RKO (cell line): ENCODE measurements at places on chromosomes 2 and 18.

DNA sequence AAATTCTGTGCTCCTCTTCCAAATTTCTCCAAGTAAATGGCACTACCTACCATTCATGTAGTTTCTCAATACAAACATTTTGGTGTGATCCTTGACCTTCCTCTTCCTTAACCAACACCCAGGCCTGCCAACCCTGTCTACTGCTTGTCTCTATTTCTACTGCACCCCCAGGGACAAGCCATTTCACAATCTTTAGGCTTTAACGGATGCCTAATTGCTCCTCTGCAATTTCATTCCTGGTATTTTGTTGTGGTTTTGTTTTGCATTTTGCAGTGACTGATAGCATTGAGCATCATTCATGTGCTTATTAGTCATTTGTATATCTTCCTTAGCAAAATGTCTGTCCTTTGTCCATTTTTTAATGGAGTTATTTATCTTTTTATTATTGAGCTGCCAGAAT, 10.0 kb downstream of the FAP start:
- no peak for DNase-seq

GRCh38 chr18:14189858-14190257, 57.6 kb upstream of the ZNF519 start:
- DNase-seq, result peak; percentile 53

GRCh38 chr2:10091182-10091888, 11.1 kb upstream of the CYS1 start:
- no peak for DNase-seq

- DNase-seq, result no peak
These were observed 1593.5 kb upstream of the ACVR2A start for GRCh38 chr2:146251328-146251727.

DNA sequence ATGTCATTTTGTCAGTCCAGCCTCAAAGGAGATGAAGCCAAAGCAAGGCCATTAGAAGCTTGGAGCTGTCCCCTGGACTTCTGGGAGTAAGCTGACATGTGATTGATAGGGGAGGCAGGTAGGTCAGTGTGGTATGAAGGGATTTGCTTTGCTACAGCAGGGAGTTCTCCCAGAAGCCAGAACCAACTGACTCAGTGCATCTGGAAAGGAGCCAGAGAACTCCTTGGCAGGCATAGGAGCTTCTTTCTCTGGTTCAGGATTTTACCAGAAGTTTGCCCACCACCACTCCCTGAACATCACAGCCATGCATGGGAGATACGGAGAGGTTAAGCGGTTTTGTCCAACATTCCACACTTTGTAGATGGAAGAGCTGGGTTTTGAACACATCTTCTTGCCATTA, 24.5 kb upstream of the KCNE4 start:
- no peak for DNase-seq

DNA sequence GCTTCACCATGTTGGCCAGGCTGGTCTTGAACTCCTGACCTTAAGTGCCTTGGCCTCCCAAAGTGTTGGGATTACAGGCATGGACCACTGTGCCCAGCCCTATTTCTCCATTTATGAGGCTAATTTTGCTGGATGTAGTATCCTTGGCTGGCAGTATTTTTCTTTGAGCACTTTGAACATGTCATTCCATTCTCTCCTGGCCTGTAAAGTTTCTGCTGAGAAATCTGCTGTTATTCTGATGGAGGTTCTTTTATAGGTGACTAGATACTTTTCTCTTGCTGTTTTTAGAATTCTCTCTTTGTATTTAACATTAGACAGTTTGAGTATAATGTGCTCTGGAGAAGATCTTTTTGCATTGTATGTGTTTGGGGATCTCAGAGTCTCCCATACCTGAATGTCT, 9.1 kb downstream of the RFTN2 start:
- no peak for DNase-seq

DNA sequence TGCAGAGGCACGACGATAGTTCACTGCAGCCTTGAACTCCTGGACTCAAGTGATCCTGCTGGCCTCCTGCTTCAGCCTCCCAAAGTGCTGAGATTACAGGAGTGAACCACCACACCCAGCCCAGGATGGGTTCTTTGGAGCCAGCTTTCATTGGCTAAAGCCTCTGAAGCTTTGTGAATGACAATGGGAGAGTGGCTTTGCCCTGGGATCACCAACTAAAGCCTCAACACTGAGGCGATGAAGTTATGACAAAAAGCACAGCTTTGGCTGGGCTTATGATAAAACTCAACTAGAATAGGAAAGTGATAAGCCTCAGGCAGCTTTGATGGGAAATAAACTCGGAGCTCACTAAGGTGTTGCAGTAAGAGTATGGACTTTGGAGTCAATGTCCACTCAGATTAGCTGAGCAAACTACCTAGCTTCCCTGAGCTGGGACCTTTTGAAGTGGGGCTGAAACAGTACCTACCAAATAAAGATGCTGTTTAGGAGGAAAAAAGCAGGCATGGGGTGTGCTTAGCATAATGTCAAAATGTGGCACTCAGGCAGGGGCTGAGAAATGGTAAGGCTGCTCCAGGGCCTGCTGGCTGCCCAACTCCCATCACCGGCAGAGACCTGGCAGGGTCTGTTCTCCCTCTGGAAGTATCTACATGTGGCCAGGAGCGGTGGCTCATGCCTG, 4.3 kb downstream of the TMEM127 start:
- no peak for DNase-seq

GRCh38 chr18:55522011-55522410, 66.0 kb downstream of the TCF4 start:
- no peak for DNase-seq

GRCh38 chr18:45116116-45116515, 435.4 kb downstream of the SETBP1 start:
- no peak for DNase-seq

- DNase-seq, result no peak
These were observed 782.8 kb upstream of the ACVR2A start for GRCh38 chr2:147062073-147062472.

DNA sequence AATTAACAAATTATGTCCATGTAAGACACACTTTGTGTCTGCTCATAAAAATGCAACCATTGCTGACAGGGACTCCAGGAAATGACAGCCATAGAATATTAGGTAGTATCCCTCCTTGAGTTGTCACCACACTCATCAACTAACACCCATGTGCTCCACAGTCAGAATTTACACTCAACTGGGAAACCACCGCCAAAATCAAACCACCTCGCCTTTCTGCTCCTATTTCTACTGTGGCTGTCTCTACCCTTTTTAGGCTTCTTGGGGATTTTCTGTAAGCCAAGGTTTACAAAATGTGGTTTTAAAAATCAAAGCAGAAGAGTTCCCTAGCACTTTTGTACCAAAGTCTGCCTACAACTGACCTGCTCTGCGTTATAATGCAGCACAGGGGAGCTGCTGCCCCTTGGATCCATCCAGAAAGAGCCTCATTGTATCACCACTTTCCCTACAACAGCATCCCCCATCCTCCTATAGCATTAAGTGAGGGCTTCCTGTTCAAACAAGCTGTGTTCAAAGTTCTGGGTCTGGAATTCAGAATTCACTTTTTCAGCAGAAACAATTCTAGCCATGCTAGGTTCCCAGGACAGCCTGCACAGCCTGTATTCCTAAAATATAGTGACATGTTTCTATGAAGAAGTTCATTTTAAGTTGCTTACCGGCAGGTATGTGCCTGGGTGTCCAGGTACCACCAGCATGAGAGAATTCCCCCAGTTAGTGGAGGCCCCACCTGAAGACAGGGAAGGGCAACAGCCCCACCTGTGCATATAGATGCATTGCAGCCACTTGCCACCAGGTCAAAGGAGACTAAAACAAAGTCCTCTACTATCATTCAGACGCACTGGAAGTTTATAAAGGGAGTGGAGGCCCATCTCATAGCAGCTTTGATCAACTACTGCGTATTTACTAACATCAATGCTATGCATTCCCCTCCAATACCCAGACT, 104.3 kb downstream of the MYO5B start:
- DNase-seq, result no peak

DNA sequence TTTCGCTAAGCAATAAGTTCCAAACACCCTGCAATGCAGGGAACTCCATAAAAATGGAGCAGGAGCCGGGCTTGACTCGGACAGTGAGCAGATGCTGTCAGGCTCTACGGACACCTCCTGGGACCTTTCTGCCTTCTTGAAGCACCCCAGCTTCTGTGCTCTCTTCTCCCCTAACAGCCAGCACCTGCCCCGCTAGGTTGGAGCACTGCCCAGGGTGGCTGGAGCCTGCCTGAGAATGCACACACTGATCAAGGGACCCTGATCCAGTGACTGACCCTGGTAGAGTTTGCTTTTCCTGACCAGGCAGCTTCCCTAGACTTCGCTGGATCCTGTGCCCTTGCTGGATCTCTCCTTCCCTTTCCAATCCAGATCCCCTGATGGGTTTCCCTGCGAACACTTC, 40.9 kb downstream of the CD226 start:
- DNase-seq, result no peak

- DNase-seq, result peak; percentile 71
These were observed 189.0 kb downstream of the GALNT1 start for GRCh38 chr18:35770376-35771014.

DNA sequence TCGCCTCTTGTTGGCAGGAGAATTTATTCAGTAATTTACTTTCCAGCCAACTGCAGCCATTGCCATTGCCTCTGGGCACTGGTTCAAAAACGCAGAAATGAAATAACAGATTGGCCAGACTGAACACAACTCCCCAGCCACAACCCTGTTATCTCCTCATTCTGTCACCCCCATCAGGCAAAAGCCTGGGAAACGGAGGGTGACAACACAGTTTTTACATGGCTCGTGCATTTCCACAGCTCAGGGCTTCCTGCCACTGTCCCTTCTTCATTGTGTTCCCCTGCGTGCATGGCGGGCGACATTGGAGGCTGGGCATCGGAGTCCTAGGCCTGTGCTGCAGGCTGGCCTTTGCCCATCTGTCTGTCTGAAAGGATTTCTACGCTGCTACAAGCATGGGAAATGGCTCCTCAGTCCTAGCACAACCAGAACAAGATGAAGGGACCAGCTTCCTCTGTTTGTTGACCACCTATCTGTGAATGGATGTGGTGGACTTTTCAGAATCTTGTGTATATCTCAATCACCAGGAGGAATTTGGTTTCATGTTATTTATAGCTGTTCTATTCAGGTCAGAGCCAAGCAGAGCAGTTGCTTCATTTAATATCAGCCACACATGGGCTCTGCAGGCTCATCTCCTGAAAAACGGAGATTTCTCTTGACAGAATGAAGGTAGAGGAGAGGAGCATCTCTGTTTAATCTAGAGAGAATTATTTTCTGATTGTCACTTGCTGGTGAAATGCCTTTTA, 107.0 kb downstream of the MGAT5 start:
- no peak for DNase-seq

- peak; percentile 68 for DNase-seq
These were observed 116.0 kb downstream of the COPS8 start for GRCh38 chr2:237201461-237202287.

DNA sequence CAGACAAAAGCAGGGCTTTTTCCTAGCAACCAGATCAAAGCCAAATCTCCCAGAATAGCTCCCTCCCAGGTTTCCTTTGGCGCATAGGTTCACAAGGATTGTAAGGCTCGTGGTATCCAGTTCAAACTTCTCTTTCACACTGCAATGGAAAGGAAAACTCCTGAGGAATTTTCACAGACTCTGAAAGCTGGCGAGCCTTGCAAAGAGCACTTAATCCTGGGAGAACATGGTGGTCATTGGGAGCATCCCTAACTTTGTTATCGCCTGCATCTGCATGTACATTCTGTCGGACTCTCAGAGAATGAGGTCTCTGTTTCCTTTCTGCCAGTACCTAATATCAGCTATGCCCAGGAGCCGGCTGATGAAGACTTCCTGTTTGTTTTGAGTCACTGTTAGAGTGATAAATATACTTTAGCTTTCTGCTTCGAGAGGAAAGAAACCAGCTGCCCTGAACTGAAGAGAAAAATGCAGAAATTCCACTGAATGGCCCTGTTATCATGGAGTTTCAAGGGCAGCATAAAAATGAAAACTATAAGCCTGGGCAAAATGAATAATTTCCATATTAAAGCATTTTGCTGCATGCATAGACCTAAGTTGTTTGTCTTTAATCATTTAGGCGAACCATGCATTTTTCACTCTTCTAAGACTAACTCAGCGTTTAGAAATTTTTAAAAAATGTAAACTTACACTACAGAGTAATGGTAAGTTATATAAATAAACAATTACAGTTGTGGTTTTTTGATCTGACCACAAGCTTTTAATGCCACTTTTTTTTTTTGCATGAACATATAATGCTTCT, 76.4 kb upstream of the ZEB2 start:
- peak; percentile 3 for DNase-seq

- no peak for DNase-seq
These were observed 472.5 kb upstream of the PIK3C3 start for GRCh38 chr18:41482501-41482900.

DNA sequence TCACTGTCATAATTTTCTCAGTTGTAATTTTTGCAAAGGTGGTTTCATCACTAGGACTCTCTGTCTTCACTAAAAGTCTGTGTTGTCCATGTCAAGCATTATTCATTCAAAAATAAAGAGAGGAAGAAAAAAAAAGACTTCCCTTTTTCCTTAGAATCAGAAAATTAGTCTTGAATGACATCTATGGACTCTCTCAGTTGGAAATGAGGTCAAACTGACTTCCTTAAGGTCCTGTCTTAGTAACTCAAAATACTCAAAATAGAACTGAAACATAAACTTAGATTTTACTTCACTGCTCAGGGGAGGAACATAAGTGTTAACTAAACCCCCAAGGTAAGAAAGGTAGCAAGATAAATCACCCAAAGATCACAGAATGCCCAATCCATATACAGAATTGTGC, 2.2 kb upstream of the ZNF407 start:
- no peak for DNase-seq

DNA sequence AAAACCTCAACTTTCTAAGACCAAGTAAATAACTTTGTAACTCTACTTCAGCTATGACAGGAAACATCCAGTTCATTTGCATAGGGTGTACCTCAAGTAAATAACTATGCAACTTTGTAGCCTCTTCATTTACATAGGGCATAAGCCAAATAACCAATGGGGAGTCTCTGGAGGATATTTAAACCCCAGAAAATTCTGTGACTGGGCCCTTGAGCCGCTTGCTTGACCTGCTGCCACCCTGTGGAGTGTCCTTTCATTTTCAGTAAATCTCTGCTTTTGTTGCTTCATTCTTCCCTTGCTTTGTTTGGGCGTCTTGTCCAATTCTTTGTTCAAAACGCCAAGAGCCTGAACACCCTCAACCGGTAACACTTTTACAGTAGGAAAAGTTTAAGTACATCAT, 1112.7 kb upstream of the NRXN1 start:
- no peak for DNase-seq

DNA sequence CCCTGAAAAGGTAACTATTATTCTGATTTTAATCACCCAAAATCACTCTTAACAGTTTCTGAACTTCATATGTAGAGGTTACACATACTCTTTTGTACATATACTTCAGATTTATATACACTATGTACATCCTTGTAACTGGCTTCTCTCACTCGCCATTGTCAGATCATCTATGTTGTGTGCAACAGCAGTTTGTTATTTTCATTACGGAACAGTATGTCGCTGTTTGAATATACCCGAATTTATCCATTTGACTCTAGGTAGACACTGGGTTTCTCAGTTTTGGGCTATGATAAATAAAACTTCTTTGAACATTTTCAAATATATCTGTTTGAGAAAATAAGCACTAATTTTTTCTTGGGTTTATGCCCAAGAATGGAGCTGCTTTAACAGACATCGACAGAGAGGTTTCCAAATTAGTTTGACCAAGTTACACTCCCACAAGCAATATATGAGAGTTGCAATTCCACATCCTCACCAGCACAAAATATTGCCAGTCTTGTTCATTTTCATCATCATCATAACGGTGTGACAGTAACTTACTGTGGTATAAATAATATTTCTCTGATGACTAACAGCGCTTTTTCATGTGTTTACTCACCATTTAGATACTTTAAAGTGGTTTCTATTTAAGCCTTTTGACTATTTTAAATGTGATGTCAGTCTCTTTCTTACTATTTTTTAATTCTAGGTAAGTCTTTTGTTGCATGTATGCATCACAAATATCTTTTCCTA, 80.9 kb downstream of the SMC6 start:
- peak; percentile 93 for DNase-seq
